Right hindlimb (tissue), 1 donor: ENCODE measurements at places on chromosomes 16 and 17.

DNA sequence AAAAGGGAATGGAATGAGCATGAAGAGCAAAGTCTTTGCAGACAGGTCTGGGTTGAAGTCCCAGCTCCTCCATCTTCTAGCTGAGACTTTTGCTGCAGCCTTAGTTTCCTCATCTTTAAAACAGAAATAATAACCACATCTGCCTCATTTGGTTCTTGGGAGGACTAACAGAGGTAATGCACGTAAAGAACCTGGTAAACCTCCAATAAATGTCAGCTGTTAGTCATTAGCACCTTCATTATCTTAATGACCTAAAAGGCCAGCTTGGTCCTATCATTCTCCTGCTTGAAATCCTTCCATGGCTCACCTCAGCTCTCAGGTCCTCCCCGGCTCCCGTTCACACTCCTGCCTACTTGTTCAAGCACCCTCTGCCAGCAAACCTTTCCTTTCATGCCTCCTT is 51.8 kb downstream of the SKAP1 start:
- DNase-seq, result no peak

DNA sequence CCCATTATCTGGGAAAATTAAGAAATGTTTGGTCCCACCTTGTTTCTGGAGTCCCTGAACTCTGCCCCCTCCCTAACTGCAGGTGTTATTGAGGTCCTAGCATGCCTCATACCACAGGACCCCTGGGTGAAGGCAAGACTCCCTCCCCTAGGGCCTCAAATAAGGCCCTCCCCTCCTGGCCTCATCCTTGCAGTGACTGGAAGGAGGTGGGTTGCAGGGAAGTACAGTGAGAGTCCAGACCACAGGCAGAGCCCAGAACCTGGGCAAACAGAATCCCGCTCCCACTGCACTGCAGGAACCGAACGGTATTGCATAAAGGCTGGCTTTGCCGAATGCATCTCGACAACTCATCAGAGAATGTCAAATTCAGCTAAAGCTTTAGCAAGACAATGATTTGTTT is 126.6 kb downstream of the ASIC2 start:
- DNase-seq, result no peak

GRCh38 chr17:31079731-31080130 is 15.0 kb upstream of the NF1 start:
- no peak for DNase-seq

DNA sequence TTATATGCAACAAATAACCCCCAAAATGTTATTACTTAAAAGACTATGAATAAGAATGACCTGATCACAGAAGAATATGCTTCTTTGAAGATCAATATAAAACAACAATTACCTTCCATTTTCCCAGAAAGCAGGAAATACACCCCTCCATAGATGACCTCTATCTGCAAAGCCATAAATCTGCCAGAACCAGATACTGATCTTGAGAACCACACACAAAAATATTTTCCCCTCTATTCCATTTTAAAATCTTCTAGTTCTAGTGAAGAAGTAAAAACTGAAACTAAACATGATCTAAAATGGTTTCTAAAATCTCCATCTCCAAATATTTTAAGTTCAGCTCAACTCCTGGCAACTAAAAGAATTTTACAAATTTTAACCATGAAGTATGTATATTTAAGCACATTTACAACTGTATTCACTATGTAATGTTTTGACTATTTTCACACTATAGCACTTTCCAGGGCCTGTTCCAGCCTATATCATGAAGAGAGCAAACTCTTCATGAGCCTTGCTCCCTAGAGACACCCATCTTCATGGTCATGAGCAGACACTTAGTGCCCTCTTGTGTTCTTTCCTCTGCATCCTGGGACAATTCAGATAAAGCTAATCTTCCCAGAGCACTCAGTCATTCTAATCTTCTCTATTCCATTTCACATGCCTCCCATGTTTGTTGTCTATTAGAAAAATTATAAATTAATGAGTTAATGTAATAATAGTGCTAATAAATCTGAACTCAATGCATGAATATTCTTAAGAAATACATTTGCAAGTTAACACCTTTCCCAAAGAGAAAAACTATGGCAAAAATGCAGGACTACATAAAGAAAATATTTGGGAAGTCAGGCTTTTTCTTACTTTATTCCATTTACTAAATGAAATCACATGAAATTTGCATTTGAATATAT is 87.0 kb downstream of the HELZ start:
- DNase-seq, result no peak

DNA sequence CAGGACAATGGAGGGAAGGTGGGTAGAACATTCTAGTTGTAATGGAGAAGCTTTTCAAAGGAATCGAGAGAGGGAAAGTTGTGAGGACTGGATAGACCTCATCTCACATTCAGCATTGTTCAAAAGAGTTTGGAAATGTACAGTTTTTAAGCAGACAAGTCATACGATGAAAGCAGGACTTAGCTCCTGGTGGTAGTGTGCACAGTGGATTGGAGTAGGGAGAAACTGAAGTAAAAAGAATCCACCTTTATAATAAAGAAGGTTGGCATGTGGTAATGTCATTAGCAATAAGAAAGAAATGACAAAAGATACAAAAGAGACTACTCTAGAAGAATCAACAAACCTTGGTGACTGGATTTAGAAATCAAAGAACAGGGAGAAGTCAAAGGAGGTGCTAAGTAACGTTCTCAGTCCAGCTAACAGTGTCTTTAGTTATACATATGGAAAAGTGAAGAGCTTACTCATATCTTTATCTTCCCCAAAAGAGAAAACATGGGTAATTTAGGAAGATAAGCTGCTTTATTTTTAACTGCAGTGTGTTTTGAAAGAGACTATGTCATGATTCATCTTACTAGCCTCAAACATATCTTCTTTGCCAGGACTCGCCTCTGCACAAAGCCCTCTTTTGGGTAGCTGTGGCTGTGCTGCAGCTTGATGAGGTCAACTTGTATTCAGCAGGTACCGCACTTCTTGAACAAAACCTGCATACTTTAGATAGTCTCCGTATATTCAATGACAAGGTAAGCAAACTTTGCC is 18.7 kb upstream of the EVI2A start:
- no peak for DNase-seq

DNA sequence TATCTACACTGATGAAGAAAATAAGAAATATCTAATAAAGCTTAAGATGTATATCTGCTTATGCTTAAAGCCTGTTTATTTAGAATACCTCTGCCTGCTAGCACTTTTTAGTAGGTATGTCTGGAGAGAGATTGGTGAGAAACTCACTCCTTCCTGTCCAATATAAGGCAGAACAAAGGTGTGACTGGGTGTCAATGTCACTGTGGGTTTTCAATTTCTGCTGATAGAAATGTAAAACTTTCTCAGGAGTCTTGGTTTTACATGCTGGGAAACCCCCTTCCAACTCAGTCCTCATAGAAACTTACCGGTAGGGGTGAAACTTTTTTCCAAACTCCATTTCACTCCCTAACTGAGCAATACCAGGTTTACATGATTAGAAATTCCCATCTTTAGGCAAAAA is 17.8 kb upstream of the MPHOSPH6 start:
- DNase-seq, result no peak

- DNase-seq, result no peak
Observed at GRCh38 chr17:74467221-74467951, 952 bp downstream of the CD300A start.

DNA sequence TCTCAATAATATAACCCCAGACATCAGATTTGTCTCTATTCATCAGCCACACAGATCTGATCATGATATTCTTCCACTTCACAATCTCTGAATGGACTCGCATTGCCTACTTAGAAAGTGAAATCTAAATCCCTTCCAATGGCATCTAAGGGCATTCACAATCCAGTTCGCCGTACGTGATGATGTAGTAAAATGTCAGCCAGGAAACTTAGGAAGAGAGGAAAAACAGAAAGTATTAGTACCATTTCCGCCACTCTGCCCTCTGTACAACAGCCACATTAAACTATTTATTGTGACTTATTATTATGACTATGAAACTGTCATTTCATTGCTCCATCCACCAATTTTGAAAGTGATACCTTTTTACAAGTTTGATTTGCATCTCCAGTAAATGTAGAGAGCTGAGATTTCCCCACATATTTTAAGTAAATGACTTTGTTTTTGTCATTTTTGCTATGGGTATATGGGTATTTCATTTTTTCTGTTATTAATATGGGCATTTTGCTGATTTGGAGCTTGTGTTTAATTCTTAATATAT is 69.4 kb upstream of the SMIM36 start:
- DNase-seq, result no peak

DNA sequence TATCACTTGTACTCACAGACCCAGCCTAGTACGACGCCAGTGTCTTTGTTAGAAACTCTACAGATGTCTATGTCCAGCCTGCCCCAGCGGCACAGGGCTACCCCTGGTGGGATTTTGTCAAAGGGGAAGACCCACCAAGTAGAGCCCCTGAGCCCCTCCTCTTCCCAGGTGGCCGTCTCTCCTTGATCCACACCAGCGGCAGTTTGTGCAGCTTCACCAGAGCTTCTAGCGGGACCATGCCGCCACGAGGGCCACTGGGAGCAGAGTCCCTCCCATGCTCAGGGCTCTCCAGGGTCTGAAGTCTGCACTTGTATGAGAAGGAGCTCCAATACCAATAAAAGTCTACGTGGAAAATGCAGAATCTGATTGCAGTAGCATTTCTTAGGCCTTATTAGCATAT is 157.1 kb downstream of the RPTOR start:
- DNase-seq, result no peak

- no peak for DNase-seq
Observed at GRCh38 chr17:14042411-14042810, 26.9 kb upstream of the COX10 start.

GRCh38 chr16:4200000-4200780 is 41.7 kb downstream of the SRL start:
- peak; percentile 79 for DNase-seq

- DNase-seq, result no peak
Observed at GRCh38 chr16:68274441-68274840, 10.1 kb downstream of the SLC7A6 start.

DNA sequence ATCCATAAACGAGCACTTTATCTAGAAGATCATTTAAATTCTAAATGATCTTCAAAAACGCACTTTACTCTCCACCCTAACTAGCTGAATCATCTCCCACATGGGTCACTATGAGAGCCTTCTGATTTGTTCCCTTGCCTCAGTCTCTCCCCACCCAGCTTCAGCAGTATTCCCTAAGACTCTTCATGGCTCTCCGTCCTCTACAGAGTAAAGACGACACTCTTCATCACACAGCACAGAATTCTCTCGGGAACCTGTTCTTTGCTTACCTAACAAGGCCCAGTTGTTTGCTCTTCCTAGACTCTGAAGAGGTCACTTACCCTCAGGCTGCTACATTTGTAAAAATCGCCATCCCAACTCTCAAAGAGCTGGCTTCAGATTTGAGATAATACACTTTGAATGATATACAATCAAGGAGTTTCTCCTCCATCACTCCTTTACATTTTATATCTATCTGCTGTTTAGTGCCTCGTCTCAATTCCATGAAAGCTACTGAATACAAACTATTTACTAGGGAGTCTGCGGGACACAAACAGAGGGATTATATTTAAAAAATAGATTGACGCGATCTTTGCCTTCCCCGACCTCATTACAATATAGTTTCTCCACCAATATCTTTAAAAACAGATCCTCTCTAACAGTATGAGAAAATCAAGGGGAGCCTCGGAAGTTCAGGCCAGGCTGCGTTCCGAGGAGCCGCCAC is 511 bp upstream of the LIG3 start:
- DNase-seq, result no peak

- DNase-seq, result peak; percentile 27
Observed at GRCh38 chr16:9061358-9061813, 30.1 kb upstream of the HAPSTR1 start.

GRCh38 chr17:49670641-49671040 is 7.3 kb downstream of the SPOP start:
- DNase-seq, result no peak

- no peak for DNase-seq
Observed at GRCh38 chr16:31329671-31330552, 25.1 kb upstream of the ITGAX start.

DNA sequence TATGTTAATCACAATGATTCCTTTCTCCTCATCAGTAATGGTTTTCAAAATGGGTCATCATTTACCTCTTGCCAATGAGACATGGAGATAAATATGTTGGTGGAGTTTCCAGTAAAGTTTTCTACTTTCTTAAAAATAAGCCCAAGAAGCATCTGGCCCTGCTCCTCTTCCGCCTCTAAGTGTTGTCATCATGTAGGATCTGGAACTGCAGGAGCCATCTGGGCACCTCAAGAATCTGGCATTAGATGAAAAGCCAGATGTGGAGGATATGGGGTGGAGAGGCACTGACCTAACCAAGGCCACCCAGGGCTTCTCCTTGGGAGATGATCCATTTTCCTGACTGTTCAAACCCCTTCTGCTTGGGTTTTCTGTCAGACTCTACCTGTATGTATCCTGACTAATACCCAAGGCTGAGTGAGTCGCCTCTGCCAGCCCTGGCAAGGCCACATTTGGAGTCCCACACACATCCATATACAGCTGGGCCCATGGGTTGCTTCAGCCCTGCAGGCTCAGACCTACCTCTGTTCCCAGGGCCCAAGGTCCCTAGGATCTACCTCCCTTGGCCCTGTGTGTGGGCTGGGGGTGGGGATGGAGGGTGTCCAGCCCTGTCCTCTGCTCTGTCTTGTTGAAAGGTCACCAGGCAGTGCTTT is 24.6 kb downstream of the CCDC182 start:
- DNase-seq, result no peak

DNA sequence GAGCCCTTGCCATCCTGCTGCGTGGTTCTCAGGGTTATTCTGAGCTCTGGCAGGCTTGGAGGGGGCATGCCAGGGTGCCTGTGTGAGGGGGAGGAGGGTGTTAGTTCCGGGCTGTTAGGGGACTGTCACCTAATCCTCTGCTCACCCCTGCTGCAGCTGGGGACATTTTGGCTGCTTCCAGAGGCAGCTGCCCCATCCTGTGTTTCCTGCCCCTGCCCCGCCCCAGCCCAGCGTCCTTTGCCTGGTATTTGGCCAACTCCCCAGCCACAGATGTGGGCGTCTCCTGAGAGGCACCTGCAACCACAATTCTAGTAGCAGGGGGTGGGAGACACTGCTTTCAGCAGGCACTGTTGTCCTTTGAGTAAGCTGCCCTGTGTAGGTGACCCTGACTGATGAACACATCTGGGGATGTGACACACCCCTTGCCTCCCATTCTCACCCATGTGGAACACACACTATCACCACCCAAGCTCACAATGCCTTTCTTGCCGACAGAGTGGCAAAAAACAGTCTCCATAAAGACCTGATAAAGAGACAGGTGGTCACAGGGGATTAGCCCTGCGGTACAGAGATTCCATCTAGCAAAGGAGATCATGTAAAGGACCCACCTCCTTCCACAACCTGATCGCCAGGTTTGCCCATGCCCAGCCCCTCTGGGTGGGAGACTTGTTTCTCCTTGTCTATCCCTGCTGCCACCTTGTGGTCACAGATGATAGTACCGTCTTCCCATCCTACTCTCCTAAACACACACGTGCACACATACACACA is at the start of gene CHRNE:
CHRNE (minus strand) TSS at position 48 of the 768 bp plus-strand sequence; CDS start at position 13, 35 bp downstream.
- peak; percentile 79 for DNase-seq

GRCh38 chr17:37743875-37744632 is 805 bp downstream of the HNF1B start:
- DNase-seq, result no peak

GRCh38 chr17:72095316-72095715 is 25.5 kb upstream of the SOX9 start:
- no peak for DNase-seq

GRCh38 chr16:87840271-87840978 is 28.9 kb downstream of the SLC7A5 start:
- no peak for DNase-seq
